ENCODE measurements at places on chromosomes 5 and 9.

DNA sequence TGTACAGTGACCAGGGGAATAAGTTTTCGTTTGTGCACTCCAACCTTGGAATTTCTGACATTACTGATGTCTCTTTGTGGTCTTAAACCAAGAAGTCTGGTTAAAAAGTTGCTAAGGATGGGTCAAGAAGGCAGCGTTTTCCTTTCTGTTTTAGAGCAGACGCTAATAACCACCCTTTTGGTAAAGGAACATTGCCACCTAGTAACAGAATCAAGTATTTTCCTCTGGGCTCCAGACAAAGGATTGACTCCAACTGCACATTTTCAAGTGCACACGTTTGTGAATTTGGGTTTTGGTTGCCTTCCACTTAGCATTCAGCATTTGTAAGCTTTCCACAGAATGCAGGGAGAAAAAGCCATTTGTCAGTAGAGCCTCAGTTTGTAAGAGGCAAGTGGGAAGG, 22.2 kb upstream of the CEP78 start:
- no peak for DNase-seq

DNA sequence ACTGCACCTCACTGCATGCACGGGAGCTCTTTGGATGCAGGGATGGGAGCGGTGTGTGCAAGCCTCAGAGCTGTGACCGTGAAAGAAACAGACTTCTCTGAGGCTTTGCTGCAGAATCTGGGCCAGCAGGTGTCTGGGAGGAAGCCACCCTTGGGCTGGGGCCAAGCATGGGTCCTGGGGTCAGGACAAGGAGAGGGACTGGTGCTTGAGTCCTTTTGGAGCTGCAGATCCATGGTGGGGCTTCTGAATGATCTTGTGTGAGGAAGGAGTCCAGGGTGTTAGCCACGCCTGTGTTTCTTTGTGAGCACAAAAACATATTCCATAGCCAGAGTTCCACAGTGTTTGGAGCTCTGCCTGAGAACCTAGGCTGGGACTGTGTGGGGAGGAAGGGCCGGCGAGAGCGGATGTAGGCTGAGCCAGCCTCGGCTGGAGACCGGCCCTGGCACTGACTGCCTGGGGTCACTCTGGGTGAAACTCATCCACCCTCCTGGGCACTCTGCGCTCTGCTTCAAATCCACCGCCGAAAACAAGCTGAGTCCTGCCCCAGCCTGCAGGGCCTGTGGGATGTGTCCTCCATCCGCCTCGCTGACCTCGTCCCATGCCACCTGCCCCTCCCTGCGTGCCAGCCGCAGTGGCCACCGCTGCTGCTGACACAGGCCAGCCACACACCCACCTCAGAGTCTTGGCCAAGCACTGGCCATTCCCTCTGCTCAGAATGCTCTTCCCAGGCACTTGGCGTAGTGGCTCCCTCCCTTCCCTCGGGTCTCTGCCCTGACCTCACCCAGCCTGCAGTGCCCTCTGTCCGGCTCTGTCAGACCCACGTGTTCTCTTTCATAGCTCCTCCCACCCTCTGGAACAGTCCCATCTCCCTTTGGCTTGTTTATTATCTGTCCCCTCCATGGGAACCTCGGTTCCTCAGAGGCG, 26.7 kb downstream of the ERGIC1 start:
- DNase-seq, result no peak

DNA sequence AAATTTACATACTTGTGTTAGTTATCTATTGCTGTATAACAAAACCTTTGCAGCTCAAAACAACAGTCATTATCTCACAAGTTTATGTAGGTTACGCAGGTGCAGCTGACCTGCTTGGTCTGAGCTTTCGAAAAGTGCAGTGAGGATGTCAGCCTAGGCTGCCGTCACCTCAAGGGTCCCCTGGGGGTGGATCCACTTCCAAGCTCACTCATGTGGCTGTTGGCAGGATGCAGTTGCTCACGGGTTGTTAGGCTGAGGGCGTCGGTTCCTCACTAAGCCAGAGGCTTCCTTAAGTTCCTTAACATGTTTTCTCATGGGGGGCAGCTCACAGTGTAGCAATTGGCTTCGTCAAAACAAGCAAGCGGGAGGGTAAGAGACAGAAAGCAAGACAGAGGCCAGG, 139.8 kb downstream of the DOCK8 start:
- no peak for DNase-seq

- no peak for DNase-seq
Measured at GRCh38 chr9:128006332-128006996, 25.7 kb upstream of the EEIG1 start.

- no peak for DNase-seq
Measured at GRCh38 chr5:27590503-27590902, 552.1 kb upstream of the CDH9 start.

DNA sequence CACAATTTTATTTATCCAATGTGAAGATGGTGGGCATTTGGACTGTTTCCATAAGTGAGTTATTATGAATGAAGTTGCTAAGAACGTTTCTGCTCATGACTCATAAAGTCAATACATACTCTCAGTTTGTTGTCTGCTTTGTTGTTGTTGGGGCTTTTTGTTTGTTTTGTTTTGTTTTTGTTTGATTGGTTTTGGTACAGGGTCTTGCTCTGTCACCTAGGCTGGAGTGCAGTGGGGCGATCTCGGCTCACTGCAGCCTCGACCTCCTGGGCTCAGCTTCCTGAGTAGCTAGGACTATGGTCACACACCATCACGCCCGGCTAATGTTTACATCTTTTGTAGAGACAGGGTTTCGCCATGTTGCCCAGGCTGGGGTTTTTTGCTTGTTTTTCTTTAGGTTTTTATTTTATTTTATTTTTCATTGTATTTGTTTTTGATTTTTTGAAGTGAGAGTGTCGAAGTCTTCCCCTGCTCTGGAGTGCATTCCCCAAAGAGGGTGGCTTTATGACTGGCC, 18.0 kb downstream of the TRIM7 start:
- no peak for DNase-seq

GRCh38 chr5:14998491-14998890, 126.9 kb upstream of the ANKH start:
- DNase-seq, result no peak

DNA sequence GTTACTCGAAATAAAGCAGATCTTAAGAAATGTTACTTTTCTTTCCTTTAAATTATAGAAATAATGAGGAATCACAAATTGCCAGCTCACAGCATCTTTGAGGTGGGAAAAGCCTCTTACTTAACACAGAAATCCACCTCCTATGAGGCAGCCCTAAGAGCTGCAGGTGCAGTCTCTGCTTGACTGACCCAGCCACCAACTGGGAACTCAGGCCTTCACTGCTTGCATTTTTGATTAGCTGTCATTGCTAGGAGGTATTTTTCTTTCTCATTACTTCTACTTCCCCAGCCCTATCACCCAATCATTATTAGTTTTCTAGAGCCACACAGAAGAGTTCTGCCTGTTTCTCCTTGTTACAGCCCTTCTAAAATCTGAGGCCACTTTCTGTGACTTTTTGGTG, 416.5 kb upstream of the KLF4 start:
- no peak for DNase-seq

DNA sequence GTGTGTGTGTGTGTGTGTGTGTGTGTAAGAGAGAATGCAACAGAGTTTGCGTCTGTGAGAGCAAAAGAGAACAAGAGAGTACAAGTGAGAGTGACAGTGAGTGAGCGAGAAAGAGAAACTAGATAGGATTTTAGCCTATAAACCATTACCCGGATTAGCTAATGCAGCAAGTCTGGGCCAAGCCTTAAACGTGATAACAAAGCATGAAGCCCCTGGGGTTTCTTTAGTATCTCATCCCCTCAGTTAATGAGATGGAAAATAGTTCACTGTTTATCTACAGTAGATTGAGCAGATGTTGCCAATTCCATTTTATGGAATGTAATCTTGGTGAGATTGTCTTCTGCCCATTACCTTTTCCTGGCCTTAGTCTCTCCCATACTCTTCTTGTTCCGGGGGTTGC, 114.5 kb downstream of the MAT2B start:
- no peak for DNase-seq

DNA sequence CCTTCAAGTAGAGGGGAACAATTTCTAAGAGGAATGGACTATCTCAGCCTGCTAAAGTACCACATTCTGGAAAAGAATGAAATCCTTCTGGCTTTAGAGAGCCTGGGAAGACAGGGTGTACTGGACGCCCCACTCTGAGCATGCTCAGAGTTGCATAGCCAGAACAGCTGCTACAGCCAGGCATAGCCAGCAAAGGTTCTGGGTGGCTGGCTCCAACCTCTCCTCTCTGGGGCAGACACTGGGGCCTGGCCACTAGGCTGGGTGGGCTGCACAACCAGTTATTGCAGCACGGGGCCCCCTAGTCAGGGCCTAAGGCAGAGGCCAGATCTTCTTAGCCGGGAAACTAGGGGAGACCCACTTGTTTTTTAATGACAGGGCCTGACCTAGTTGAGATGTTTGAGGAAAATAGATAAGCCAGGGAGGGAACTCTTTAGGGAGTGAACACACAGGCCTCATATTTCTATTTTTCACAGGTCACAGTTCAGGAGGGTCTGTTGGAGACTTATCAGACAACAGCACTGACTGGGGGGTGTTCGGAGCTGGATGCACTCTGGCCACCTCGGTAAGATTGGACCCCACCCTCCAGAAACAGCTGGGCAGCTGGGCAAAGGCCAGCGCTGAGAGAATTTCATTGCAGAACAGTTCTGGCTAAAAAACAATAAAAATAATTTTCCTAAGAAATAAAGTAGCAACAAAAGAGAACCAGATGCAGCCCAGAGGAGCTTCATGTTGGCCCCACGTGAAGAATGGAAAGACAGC, 142.9 kb downstream of the LPAR1 start:
- DNase-seq, result no peak

GRCh38 chr5:90131383-90132133, 278.0 kb downstream of the CETN3 start:
- no peak for DNase-seq

GRCh38 chr5:9699681-9700080, 69.5 kb upstream of the TAS2R1 start:
- DNase-seq, result no peak

DNA sequence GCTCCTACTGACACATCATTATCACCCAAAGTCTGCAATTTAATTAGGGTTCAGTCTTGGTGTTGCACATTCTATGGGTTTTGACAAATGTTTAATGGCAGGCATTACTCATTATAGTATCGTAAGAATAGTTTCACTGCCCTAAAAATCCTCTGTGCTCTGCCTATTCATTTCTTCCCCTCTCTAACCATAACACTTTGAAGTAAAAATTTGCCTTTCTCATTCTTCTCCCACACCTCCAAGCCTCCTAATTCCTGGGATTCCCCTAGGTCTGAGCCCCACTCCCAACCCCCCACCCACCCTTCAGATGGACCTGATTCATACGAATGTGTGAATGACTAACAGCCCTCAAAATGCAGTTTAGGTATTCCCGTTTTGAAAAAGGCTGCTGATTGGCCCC, 18.4 kb downstream of the ENC1 start:
- no peak for DNase-seq

DNA sequence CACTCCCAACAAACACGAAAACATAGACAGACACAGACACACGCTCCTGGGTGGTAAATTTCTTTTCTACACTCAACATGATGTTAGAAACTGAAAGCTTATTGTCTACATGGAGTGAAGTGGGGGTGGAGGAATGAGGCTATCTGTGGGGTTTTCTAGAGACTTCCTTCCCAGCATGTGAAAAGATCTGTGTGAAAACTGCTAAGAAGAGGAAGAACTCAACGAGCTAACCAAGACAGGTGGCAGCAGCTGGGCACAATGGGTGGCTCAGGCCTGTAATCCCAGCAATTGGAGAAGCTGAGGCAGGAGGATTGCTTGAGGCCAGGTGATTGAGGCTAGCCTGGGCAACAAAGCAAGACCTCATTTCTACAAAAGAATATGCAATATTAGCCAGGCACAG, 7.6 kb downstream of the FYB1 start:
- no peak for DNase-seq

DNA sequence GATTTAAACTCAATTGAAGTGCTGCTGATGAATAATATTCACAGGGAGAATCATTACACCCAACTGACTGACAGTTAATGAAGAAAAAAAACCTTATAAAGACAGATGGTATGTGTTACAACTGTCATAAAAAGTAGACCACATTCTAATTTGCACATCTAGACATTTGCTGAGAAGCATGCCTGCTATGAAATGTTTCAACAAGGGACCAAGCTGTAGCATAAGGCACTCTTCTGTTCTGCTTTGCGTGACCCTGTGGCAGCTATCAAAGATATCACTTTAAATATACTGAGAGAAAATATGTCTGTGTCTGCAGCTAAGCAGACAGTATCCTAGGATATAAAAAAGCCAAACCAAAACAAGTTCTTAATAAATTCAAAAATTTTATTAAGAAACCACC, 153.7 kb downstream of the TMEM232 start:
- no peak for DNase-seq

DNA sequence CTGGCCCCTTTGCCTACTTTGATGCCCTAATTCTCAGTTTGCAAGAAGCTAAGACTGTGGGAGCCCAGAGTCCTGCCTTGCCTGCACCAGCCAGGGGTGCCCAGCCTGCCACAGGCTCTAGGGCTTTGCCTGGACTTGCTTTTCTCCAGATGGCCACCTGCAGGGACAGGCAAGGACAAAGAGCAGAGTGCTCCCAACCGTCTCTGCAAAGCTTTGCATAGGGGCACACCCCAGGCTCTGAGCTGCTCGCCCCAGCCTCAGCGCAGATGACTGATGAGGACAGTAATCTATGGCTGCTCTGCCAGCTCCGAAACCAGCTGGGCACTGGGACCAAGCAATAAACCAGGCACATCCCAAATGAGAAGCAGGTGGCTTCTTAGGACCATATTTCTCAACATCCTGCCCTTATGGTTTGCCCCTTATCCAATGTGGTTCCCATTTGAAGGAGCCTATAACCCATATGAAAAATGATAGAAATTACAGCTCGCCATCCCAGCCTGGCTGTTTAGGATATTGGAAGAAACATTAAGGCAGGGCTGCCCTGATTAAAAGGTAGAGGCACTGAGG, 25.4 kb upstream of the TCF7 start:
- no peak for DNase-seq

GRCh38 chr5:151154931-151155774, 2.4 kb downstream of the ANXA6 start:
- DNase-seq, result peak; percentile 9

DNA sequence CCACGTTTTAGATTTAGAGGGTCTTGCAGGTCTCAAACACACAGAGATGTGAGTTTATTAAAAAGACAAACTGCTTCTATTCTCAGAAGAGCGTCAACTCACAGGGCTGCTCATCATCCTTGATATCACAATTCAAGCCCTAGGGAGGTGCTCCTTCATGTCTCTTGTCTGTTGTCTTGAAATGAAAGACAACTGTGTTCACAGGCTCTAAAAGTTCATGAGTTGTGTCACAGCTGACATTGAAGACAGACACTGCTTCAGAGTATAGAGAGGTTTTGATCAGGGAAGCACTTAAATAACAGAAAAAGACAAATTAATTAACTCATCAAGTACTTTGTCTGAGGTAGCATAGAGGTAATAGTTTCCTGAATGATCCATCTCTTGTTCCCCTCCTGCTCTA, 1917.6 kb upstream of the WWC1 start:
- no peak for DNase-seq

GRCh38 chr5:115372146-115372545, 75.7 kb upstream of the CCDC112 start:
- DNase-seq, result no peak

DNA sequence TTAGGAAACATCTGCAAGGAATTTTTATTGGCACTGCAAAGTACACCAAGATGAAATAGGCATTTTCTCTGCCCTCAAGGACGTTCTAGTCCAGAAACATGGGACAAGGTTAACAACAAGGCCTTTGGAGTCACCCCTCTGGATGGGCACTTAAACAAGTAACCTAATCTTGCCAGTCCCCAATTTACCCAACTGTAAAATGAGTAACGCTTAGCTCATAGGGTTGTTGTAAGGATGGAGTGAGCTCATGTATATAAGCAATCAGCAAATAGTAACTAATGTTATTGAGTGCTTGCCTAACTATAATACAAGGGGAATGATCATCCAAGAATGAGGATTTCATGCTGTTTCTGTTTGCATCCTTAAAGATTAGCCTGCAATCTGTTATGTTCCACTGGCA, 189.3 kb downstream of the PAPPA start:
- DNase-seq, result no peak
